ENCODE measurements at places on chromosomes 2 and 18.

GRCh38 chr18:66553824-66554223 is 50.1 kb downstream of the CDH19 start:
- DNase-seq, result no peak

- no peak for DNase-seq
Observed at GRCh38 chr2:177828557-177828956, 244.0 kb downstream of the PDE11A start.

- DNase-seq, result peak; percentile 46
Observed at GRCh38 chr18:60358516-60358915, 14.1 kb downstream of the MC4R start.

DNA sequence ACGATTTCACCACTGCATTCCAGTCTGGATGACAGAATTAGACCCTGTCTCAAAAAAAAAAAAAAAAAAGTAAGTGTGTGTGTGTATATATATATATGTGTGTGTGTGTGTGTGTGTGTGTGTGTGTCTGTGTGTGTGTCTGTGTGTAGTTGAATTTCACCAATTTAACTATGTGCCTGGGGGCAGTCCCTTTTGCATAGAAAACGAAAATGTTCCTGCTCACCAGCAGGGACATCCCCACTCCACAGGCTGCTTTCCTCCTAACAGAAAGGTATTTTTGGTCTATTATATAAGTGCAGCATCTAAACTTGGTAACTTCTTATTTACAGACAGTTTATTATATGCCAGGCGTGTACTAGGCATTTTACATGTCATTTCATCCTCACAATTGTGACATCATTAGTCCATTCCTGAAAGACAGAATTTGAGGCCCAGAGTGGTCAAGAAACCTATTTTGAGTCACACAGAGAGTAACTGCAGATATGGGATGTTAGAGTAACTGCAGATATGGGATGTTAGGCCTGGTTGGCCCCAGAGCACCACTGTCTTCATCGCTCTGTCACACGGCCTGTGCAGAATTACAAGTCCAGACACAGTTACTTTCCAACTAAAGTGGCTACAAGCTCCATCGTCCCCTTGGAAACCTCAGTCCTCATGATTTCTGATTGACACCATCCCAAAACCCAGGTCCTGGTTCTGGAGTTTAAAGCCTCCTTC is 9.3 kb upstream of the TTL start:
- DNase-seq, result no peak

DNA sequence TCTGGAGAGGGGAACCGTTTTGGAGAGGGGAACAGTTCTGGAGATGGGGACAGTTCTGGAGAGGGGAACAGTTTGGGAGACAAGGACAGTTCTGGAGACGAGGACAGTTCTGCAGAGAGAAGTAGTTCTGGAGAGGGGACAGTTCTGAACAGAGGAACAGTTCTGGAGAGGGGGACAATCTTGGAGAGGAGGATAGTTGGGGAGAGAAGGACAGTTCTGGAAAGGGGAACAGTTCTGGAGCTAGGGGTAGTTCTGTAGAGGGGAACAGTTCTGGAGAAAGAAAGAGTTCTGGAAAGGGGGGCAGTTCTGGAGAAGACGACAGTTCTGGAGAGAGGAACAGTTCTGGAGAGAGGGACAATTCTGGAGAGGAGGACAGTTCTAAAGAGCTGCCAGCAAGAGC is 745.9 kb downstream of the GALR1 start:
- no peak for DNase-seq

GRCh38 chr2:145344076-145344724 is 824.3 kb upstream of the ZEB2 start:
- DNase-seq, result peak; percentile 37

- DNase-seq, result peak; percentile 60
Observed at GRCh38 chr2:74887960-74888700, 54.2 kb downstream of the HK2 start.

DNA sequence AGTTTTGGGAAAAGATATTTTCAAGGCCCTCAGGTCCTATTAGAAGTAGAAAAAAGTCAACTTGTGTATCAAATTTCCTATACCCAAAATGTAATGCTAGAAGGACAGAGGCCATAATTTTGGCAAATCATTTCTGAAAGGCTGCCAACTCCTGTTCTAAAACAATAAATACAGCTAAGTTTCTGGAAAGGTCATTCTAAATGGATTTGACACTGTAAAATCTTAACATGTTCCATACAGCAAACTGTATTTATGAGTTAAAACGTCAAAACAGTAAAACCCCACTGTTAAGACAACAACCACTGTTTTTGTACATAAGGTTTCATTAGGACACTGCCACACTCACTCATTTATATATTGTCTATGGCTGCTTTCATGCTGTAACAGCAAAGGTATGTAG is 9.7 kb downstream of the FAM98A start:
- peak; percentile 37 for DNase-seq

DNA sequence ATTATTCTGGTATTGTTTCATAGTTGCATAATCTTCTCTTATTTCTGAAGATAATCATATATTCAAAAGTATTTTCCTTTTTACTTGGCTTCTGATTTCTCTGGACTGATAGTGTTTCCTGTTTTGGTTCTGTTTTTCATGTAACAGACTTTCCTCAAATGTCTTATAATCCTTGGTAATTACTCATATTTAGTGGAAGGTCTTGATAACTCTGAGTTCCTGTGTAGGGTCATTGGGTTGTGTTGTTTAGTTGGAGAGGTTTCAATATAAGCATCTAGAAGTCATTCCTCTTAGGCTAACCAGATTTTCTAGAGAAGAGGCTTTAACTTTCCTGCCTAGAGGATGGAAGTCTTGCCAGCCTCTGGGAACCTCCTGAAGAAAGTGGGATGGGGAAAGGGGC is 23.8 kb downstream of the MFSD6 start:
- DNase-seq, result no peak

GRCh38 chr2:67516362-67516761 is 119.2 kb downstream of the ETAA1 start:
- DNase-seq, result no peak

DNA sequence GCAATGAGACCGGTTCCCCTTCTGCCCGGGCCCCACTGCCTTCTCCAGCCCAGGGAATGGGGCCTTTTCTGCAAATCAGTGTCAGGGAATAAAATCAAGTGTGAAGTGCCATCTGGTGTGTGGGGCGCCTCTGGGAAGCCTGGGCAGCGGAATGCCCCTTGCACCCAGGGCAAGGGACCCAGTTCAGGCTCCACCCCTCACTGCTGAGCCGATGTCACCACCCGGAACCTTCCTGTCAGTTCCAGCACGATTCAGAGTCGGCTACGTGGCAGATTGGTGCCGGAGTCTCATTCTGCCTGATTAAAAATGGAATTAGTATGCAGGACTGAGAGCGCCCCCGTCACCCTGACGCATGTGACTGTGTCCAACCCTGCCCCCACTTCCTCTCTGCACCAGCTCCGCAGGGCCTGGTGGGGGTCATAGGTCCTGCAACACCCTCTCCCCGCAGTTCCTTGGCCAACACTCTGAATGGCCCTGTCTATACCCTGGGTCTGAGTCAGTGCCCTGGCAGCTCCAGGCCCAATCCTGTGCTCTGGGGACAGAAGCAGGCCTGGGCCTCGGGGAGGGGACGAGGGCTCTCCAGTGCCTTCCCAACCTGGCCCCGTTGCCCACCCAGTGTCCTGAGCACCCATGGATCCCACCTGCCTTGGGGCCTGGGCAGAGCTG is 8.2 kb upstream of the ALPI start:
- no peak for DNase-seq

DNA sequence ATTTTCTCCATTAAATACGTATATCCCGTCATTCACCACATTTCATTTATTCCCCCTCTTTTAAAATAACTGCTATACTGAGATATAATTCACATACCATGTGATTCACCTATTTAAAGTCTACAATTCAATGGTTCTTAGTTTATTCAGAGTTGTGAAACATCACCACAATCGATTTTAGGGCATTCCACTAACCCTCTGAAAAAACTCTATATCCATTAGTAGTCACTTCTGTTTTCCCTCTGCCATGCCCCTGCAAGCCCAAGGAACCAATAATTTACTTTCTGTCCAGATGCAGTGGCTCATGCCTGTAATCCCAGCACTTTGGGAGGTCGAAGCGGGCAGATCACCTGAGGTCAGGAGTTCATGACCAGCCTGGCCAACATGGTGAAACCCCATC is 95.5 kb upstream of the FZD5 start:
- no peak for DNase-seq

GRCh38 chr2:62287899-62288880 is 92.3 kb downstream of the B3GNT2 start:
- peak; percentile 26 for DNase-seq

GRCh38 chr18:52723550-52723970 is 383.6 kb downstream of the DCC start:
- no peak for DNase-seq

DNA sequence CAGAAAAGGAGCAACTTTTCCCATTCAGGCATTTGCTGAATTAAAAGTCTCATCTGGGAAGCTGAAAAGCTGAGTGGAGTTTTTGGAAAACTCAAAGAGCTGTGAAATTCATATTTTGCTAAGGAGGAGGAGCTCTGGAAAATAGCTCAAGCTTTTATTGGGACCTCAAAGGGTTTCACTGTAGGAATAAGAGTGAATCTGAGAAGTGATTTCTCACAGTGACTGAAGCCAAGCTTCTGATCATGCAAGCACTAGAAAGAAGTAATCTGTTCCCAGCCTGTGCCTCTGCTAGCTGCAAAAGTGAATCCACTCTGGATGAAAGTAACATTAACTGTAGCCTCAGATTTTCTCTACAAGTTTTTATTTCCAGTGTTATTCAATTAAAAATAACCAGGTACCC is 283.3 kb downstream of the PTPRM start:
- DNase-seq, result no peak

- DNase-seq, result peak; percentile 65
Observed at GRCh38 chr2:45778720-45779171, 127.3 kb downstream of the PRKCE start.

- DNase-seq, result peak; percentile 62
Observed at GRCh38 chr2:32715391-32715841, 87.6 kb downstream of the TTC27 start.

DNA sequence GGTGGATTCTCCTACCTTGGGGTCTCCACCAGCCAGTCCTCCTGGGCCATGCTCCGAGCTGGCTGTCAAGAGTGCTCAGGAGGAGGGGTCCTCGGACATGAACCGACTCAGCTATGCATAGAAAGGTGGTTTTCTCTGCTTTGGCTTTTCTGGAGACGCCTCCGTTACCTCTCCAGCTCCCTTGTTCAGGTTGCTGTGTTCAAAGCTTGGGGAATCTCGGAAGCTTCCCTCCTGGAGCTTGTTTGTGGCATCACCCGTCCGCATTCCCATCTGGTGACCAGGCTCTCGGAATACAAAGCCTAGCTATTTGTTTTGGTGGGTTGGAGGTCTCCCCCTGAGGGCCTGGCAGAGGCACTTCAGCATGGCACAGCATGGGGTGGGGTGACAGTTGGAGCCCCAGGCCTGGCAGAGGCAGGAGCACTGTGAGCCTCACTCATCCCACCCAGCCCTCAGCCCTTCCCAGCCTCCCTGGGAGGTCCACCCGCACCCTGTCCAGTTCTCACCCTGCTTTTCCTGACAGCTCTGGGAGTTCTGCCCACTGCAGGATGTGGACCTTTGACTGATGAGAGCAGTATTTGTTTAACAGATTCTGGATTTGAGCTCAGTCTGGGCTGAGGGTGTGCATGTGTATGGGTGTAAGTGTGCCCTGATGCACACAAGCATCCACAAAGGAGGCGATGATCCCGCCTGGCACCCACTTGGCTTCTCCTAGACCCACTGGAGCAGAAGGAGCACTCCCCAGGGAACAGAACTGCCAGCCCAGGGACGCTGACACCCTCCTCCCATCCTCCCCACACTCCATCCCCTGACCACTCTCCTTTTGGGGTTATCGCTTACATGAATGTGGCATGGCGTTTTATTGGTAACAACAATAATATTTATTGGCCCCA is 107.3 kb upstream of the HS6ST1 start:
- peak; percentile 28 for DNase-seq

GRCh38 chr2:220847006-220847405 is 725.1 kb downstream of the EPHA4 start:
- DNase-seq, result peak; percentile 8

DNA sequence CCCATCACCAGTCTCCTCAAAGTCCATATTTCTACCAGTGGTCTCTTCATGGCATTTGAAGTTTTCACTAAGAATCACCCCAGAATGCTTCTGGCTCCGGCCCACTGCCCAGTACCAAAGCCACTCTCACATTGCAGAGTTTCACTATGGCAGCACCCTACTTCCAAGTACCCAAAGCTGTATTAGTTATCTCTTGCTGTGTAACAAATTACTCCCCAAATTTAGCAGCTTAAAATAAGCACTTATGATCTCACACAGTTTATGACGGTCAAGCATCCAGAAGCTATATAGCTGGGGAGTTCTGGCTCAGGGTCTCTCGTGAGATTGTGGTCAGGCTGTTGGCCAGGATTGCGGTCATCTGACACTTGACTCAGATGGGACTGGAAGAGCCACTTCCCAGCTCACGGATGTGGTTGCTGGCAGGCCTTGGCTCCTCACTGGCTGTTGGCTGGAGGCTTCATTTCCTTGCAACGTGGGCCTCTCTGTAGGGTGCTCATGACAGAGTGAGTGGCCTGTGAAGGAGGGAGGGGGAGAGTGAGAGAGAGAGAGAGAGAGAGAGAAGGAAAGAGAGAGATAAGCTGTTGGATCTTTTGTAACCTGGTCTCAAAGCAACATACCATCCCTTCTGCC is 189.5 kb downstream of the CTIF start:
- peak; percentile 99 for DNase-seq

DNA sequence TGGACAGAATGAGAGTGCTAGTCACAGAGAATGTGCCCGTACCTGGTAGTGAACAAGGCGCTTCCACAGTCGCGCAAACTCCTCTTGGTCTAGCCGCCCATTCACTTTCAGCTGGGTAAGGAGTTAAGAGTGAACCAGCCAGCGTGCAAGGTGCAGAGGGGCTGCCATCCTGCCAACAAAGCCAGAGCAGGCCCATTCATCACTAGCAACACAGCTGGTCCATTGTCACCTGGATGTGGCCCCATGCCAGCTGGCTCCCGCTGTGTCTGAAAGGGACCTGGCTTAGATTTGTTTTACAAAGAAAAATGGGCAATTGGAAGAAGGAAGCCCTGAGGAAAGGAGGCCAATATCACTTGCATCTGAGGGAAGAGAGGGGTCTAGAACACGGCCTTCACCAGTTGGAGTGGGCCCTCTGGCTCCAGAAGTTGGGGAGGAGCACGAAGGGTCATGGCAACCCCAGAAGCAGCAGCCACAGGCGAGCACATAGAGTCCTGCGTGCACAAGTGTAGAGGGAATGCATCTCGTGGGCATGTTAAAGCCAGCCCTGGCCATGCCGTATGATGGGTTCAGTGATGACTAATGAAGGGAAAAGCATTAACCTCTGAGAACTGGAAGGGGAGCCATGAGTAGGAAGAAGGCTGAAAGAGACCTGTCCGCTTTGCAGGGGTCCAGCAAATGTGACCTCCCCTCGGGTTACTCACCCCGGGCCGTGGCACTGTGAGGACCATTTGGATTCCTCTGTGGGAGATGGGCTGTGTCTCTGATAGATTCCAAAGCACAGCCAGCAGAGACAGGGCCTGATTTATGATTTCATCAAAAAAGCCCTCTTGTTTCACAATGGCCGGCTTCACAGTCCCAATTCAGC is 70.6 kb downstream of the CAPN13 start:
- no peak for DNase-seq
